Mucosa of gallbladder (tissue), 1 donor: ENCODE measurements at places on chromosomes 2 and 18.

- no peak for DNase-seq
Measured at GRCh38 chr2:85410584-85411404, 628 bp upstream of the CAPG start.

DNA sequence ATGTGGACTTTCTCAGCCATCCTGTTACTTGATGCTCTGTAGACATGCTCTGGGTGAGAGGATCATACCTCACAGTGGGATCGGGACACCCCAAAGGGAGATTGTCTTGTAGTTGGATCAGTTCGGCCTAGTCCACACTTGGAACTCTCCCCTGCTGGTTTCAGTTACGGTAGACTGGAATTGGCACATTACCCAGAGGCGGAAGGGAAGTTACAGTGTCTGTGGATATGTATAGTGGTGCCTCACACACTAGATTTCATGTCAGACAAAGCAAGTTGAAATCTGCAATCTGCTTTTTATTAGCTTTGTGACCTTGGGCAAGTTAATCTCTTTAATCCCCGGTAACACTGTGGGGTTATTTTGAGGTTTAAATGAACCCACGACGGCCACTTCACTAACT, 16.2 kb upstream of the CTAGE1 start:
- no peak for DNase-seq

- no peak for DNase-seq
Measured at GRCh38 chr2:200765139-200765951, 46.4 kb upstream of the BZW1 start.

DNA sequence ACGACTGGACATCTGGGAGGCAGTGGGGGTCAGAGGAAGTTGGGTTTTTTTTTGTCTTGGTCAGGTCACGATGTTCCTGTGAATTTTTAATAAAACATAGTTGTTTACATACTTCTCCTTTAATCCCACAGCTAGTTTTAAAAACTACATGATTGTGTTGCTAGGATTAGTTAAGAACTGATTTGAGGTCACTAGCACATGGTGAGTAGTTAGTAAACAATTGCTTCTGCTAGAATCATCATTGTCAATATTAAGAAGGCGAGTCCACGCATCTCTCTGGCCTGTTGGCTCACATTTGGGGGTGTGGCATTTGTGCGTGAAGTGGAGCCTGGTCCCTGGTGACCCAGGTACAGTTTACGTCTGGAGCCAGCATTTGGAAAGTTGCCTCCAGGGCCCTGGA, 59.4 kb downstream of the AGAP1 start:
- no peak for DNase-seq

GRCh38 chr2:67652679-67653078, 255.5 kb downstream of the ETAA1 start:
- DNase-seq = no peak

DNA sequence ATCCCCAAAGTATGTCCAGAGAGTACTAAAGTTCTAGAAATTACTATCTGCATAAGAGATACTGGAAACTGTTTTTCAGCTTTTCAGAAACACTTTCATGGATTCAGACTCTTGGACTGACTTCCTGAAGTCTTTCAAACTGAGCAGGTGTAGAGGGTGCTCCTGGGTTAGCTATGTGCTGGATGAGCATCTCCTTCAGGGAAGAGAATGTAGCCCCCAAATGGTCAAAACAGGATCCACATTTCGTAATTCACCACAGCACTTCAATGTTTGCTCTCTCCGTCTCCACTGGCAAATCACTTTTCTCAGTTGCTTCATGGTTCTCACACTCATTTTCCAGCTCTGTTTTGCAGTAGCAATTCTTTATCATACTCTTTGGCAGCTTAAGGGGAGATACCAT, 23.2 kb upstream of the SATB2 start:
- DNase-seq = no peak

GRCh38 chr18:13872373-13872772, 43.0 kb downstream of the MC2R start:
- no peak for DNase-seq

DNA sequence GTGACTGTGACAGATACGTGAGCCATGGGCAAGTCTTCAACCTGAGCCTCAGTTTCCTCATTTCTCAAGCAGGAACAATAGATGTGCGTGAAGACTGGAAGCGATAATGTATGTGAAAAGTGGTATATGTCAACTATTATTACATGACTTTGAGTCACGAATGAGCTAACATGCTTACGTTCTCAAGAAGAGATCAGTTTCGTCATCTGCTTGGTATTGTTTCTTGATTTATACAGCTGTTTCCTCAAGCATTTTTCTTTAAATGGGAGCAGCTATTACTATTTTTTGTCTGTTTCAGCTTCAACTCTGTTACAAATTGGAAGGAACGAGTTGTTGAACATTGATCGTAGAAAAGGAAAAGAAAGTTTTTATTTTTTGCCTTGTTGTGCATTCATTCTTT, 48.5 kb upstream of the THOC1 start:
- no peak for DNase-seq

DNA sequence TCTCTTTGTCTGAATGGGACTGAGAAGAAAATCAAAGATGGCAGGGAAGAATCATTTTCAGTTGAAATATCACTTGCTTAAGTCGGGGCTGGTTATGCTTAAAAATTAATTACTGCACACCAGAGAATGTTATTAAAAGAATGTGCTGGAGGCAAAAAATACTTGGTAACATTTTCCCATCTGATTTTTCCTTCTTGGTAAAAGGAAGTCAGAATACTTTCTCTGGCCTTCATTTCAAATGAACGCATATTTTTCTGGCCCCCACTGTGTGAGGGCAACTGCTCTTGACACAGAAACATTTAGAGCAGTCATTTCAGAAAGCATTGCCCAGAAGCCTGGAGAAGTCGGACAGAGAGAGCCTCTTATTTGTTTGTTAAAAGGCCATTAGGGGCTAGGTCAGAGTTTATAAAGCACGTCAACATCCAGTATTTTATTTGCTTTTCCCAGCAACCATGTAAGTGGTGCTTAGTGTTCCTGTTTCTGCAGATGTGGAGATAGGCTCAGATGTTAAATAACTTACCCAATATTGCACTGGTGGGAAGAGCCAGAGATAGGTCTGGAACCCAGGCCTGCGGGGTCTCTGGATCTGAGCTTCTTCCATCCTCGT, 32.9 kb upstream of the LYPD6B start:
- DNase-seq = no peak

- DNase-seq = no peak
Measured at GRCh38 chr2:33433279-33434235, 42.9 kb upstream of the RASGRP3 start.

GRCh38 chr2:234410526-234410925, 86.4 kb downstream of the ARL4C start:
- no peak for DNase-seq

DNA sequence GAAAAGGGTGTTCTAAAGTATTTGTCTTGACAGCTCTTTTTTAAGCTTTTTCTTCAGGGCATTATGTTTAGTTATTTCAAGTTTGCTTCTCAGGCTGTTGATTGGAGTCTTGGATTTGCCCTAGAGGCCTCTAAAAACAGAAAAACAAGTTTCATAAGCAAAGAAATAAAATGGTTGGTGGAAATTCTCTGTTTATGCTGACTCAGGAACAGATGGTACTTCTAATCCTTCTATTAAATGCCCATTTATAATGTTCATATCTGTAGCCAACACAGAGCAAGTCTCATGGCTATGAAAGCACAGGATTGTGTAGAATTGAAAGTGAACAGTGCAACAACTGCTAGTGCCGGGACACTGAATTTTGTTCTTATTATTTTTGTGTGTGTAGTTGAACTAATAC, 60.4 kb downstream of the KCNJ3 start:
- no peak for DNase-seq

- no peak for DNase-seq
Measured at GRCh38 chr18:74182335-74182734, 34.0 kb downstream of the TIMM21 start.

GRCh38 chr2:26184555-26185303, 11.8 kb downstream of the GAREM2 start:
- DNase-seq = peak; percentile 85

GRCh38 chr2:25354116-25354515, 12.4 kb upstream of the DNMT3A start:
- DNase-seq = no peak

DNA sequence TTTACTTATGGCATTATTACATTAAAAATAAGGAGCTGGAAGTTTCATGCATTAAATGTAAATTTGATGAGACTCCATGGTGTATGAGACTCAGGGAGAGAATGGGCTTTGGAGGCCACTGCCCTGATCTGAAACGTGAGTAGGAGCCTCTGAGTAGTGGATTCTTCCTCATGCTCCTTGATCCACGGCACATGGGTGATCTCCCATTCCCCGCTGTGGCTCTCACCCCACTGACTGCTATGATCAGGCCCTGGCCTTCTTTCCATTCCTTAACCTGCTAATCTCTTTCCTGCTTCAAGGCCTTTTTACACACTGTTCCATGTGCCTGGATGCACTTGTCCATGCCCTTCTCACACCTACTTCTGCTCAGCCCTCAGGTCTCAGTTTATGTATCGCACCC, 68.4 kb downstream of the SMAD7 start:
- no peak for DNase-seq

DNA sequence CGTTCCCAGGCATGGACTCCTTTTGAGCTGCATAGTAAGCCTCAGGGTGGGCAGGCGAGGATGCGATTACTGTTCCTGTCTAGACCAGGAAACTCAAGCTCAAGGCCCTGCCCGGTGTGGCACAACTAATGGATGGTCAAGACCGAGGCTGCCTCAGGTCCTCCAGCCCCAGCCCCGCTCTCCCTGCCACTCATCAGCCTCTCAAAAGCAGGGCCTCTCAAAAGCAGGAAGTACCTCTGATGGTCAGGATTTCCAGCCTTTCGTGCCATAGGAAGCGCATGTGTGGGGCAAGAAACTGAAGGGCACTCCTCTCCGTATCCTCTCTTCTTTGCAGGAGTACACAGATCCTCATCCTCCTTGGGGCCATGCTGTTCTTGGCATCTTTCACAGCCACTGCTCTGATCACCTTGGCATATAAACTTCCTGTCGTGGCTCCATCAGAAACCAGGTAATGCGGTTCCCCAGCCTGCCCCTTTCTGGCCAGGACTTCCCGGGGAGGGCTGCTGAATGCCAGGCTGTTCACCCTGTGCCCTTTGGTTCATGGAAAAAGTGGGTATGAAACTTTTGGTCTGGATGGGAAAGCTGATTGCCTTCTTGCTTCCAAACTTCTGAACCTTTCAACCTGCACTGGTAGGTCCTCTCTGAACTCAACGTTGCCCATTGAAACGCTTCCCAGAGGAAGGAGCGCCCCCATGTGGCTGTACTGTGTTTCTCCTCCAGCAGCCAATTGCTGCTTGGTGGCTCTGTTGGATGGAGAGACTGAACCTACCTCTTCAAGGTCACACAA, 82.8 kb upstream of the SEC11C start:
- DNase-seq = peak; percentile 72

DNA sequence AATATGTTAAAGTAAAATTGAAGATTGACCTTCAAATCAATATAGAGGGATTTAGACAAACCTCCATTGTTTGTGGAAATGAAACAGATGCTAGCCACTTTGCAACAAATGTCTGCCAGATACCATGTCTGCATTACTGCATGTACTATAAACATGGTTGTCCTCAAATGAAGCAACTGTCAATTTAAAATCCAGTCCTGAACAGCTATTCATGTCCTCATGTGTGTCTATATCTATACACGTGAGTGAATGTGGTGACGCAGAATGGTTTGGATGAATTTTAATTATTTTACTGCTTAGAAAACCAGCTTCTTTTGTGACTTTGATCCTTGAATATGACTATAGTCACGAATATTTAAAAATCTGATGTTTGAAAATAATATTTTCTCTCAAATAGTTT, 71.5 kb downstream of the NYAP2 start:
- no peak for DNase-seq

DNA sequence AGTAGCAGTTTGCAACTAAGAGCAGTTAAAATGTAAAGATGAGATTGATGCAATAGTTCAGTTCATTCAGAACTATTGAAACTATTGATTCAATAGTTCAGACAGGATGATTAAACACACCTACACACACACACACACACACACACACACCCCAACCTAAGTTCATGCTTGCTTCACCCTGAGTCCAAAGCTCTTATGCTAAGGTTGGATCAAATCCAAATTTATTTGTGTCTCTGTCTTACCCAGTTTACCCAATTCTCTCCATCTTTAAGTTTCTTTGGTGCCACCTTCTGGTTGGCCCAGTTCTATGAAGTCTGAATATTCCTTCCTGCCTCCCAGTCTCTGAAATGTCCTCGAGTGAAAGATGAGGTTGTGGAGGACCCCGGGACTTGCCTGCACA, 5.1 kb downstream of the SERPINB8 start:
- peak; percentile 45 for DNase-seq

DNA sequence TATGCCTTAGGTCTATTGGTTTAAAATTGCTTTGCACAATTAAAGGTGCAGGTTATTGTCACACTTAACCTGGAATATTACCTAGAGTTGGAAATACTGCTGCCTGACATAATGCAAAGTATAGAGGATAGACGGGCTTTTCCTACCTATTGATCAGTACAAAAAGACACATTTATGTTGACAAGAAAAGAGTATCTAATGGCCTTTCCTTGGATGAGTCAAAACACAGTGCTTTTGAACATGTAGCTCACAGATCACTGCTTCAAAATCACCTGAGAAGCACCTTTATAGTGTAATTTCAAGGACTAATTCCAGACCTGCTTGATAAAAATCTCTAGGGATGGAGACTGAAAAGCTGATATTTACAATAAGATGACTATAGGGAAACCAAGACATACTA, 262.8 kb downstream of the DCC start:
- DNase-seq = no peak

DNA sequence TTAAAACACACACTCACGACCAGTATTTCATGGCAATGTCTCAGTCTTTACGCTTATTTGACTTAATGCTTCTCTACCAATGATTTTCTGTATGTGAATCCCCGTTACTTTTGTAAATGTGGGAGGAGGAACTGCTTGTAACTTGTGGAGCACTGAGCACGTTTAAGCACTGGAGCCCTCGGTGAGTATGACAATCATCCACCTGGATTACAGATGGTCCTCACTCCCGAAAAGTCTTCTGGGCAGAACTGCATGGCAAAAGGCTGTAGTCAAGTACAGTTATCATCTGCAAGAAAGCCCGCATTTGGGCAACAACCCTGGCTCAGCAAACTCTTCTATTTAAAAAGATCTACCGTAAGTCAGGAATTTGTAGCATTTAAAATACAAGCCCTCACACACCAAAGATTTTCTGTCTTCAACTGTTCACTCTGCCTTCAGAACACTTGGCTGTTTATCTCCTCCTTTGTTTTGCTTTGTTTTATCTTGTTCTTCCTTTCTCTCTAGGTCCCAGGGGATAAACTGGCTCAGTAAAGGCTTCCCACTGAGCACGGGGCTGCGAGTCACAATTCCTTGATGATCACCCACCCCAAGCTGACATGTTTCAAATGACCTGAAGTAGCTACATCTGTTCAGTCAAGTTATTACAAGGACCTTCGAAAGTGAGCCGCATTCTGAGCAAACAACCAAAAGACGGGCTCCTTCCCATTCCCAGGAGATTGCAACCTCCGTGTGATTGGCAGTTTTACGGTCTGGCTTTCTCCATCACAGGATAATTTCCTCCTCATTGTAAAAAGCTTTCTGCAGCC, 102.2 kb downstream of the DLGAP1 start:
- DNase-seq = no peak

GRCh38 chr2:129061069-129061768, 742.6 kb upstream of the HS6ST1 start:
- DNase-seq = no peak

- DNase-seq = no peak
Measured at GRCh38 chr2:101256316-101256715, 3.6 kb downstream of the CNOT11 start.
